ENCODE measurements at places on chromosomes 7 and 10.

DNA sequence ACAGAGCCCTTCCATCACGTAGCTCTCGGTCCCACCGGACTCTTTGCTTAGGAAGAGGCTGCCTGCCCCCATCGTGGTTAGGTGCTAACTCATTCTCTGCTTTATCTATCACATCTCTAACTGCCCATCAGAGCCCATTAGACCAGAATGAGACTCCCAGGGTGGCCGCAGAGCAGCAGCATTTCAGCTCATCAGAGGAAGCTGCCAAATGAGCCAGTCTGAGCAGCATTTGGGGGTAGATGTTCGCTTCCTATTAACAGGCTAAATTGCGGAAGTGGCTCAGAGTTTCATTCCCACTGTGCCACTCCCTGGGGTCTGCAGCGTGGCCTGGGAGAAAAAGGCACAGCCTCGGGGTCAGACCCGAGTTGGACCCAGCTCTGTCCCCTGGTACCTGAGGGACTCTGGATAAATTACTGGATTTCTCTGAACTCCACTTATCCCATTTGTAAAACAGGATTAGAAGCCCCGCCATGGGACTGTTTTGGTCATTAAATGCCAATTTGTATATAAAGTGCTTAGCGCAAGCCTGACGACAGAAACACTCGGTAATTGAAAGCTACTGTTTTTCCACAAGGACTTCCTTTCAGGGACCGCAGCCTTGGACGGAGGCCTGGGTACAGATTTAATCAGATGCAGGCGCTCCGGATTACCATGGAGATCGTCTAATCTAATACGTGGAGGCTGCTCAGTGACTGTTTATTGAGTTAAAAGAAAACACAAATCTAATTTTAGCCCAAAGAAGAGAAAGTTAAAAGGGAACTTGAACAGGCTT is 73.8 kb upstream of the PRLHR start:
- DNase-seq, result no peak

GRCh38 chr7:74056096-74056915 is 27.3 kb upstream of the LIMK1 start:
- no peak for DNase-seq

- no peak for DNase-seq
Measured at GRCh38 chr10:33139181-33139646, 181.2 kb upstream of the ITGB1 start.

DNA sequence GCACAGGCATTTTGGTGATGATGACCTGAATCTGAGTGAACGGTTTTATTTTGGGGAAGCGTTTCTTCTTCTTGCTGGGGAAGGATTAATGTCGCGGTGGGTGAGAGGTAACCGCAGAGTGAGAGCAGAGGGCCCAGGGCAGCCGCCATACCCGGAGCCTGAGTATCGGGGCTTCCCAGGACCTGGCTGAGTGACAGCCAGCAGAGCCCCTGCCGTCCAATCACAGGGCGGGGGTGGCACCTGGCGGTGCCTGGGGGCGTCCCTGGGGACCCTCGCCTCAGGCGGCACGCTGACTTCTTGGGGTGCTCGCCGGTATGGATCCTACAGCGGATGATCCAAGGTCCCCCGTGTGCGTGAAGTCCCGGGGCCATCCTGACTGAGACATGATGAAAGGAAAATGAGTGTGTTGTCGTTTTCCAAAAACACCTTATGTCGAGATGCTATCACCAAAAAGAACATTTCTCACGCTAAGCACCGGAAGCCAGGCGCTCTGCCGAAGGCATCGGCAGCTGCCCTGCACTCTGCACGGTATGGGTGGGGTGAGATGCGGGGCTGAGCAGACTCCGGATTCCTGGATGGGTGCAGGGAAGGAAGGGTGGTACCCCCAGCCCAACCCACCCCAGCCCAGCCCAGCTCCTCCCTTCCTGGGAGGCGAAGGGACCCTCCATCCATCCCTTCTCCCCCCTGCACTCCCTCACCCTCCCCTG is 227.9 kb upstream of the SHH start:
- no peak for DNase-seq

Data from NCI-H1092 (cell line).